CD8-positive, alpha-beta memory T cell (primary cell): ENCODE measurements at places on chromosomes 4 and X.

DNA sequence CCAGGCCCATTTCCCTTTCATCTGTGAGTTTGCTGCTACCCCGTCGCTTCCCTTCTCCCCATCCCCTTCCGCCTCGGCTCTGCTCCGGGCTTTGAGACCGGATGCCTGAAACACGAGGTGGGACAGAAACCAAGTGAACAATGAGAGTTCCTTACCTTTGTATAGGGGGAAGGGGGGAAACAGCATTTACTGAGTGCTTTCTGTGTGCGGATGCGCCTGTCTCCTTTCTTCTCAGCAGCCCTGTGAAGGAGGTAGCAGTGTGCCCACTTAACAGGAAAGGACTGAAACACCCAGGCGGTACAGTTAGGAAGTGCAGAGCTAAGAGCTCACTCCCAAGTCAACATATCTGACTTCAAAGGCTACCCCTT lies 43.2 kb upstream of the TMSB15B start:
- peaks cover 10% of the 10 kb centered on the region for H3K4me1 ChIP-seq
- H3K36me3 ChIP-seq, result no peaks in the 10 kb centered on the region
- no peaks in the 10 kb centered on the region for H3K27me3 ChIP-seq
- DNase-seq, result peak; percentile 49

GRCh38 chrX:86436116-86436515 lies 287.9 kb downstream of the DACH2 start:
- no peak for DNase-seq
- no peak overlapping the region for H3K27ac ChIP-seq
- H3K4me3 ChIP-seq, result no peak overlapping the region
- no peaks in the 10 kb centered on the region for H3K4me1 ChIP-seq

GRCh38 chrX:69372435-69372834 lies 131.7 kb upstream of the NALF2 start:
- H3K27me3 ChIP-seq, result no peaks in the 10 kb centered on the region
- no peak overlapping the region for H3K27ac ChIP-seq
- H3K4me3 ChIP-seq, result no peak overlapping the region
- DNase-seq, result no peak
- H3K4me1 ChIP-seq, result no peaks in the 10 kb centered on the region

DNA sequence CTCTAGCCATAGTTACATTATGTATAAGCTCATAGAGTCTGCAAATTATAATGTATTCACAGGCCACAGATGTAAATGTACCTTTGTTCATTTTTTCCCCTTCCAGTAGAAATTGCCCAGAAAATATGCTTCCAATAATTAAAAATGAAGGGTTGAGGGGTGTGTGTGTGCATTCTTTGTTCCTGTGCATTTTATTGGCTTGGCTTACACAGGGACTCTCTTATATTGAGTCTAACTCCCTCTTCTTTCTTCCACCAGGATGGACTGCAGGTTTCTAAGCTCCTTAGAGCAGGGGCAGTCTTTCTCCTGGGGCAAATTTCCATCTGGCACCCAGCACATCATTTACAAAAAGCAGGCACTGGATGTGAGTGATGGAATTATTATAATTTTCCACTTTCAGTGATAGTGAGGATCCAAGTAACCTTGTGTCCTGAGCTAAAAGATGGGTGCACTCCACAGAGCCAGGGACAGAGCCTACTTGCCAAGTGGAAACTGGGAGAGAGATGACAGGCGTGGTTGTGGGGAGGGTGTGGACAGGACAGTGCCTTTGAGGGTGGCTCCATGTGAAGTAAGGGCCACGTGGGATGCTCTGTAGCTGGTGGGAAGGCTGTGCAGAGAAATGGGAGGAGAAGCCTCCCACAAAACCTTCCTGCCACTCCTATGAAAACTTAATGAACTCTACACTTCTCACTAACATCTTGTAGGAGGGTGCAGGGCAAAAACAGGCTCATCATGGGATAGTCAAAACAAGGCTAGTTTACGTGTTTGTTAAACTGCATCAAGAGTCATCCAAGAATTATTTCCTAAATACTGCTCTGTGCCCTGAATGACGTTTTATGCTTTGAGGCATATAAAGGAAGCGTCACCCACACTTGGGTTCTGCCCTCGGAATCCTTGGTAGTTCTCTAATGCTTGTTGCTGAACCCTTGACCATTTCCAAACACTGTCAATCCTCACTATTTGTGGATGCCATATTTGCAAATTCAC lies 16.0 kb downstream of the IGFBP7 start:
- H3K27ac ChIP-seq, result no peak overlapping the region
- no peaks in the 10 kb centered on the region for H3K27me3 ChIP-seq
- no peaks in the 10 kb centered on the region for H3K4me1 ChIP-seq
- no peak overlapping the region for H3K4me3 ChIP-seq

DNA sequence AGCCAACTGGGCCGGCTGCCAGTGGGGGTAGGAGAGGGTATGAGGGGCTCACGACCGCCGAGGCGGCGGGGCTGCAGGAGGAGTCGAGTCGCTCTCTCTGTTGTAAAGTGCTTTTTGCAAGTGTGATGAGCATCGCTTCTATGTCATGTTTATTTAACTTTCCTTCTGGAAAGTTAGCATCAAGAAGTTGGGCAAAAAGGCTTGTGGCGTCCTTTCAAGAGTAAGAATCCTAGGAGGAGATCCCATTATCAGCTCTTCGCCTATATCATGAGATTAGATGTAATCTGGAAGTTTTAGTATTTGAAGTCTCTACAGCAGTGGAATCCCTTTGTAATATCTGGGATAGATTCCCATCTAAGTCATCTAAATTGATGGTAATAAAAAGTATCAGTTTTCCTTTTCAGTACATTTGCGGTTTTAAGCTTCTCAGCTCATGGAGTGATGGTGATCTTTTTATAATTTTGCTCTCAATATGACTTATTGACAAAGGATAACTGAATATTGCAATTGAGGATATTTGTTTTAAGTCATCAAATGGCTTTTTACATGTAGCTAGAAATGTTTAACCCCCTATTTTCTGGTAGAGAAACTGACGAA lies 1.7 kb downstream of the GALNT7 start:
- H3K4me1 ChIP-seq, result peaks cover 30% of the 10 kb centered on the region
- H3K27me3 ChIP-seq, result no peaks in the 10 kb centered on the region
- DNase-seq, result no peak
- peak overlapping the region; percentile 54 for H3K4me3 ChIP-seq

DNA sequence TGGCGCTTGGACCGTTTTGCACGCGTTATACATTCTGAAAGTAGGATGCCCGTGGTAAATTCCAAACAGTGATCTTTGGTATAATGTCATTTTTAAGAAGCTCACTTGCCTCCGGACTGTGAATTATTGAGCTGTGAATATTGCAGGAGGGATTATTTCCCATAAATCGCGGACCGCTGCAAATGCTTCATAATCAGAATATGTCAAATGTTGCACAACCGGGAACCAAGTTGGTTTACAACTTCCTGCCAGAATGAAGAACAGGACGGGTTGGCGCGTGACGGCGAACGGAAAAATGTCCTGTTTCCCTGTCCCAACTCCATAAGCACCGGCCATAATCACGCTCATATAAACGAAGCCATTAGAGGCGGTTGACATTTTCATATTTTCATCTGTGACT lies 67.6 kb downstream of the SHOX start:
- H3K27ac ChIP-seq, result no peak overlapping the region
- no peaks in the 10 kb centered on the region for H3K27me3 ChIP-seq
- no peak overlapping the region for H3K4me3 ChIP-seq
- H3K36me3 ChIP-seq, result no peaks in the 10 kb centered on the region
- DNase-seq, result no peak

DNA sequence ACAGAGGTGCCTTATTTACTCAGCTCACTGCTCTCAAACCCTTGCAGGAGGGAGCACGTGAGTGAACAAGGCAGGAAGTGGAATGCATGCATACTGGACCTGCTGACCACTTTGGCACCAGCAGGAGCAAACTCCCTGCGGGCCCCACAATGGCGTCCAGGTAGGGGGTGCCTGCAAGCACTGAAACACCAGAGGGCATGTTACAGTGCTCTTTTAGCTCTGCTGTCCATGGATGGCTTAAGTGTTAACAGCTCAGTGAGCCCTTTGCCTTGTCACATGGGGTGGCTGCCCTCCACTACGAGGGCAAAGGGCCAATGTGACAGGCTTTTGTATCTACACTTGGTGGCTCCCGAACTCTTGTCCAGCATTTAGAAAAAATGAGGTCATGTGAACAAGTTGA lies 199.5 kb upstream of the UGT8 start:
- H3K4me1 ChIP-seq, result no peaks in the 10 kb centered on the region
- no peak overlapping the region for H3K27ac ChIP-seq
- H3K36me3 ChIP-seq, result no peaks in the 10 kb centered on the region
- no peaks in the 10 kb centered on the region for H3K27me3 ChIP-seq

DNA sequence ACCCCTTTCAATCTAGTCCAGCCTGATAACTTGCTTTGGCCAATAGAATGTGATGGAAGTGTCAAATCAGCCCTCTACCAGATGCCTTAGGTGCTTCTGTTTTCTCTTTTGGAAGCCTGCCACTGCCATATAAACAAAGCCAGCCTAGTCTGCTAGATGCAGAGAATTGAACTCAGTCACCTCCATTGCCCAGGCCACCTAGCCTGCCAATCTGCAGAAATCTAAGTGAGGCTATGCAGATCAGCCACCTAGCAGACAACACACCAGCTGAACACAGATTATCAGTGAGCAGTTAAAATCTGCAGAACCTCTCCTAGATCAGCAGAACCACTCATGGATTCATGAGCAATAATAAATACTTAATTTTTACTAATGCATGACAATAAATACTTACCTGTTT lies 1108.2 kb downstream of the PCDH18 start:
- no peaks in the 10 kb centered on the region for H3K36me3 ChIP-seq
- H3K27ac ChIP-seq, result no peak overlapping the region
- DNase-seq, result no peak
- H3K4me1 ChIP-seq, result no peaks in the 10 kb centered on the region
- H3K27me3 ChIP-seq, result no peaks in the 10 kb centered on the region
- no peak overlapping the region for H3K4me3 ChIP-seq

GRCh38 chr4:25792876-25793275 lies 69.9 kb downstream of the SEL1L3 start:
- no peak overlapping the region for H3K4me3 ChIP-seq
- no peak overlapping the region for H3K27ac ChIP-seq
- H3K4me1 ChIP-seq, result no peaks in the 10 kb centered on the region
- no peak for DNase-seq
- no peaks in the 10 kb centered on the region for H3K27me3 ChIP-seq

- H3K36me3 ChIP-seq, result no peaks in the 10 kb centered on the region
- H3K4me3 ChIP-seq, result no peak overlapping the region
Observed at GRCh38 chrX:111445485-111445884, 33.5 kb upstream of the DCX start.

- no peak for DNase-seq
- H3K36me3 ChIP-seq, result no peaks in the 10 kb centered on the region
- no peaks in the 10 kb centered on the region for H3K4me1 ChIP-seq
- H3K27ac ChIP-seq, result no peak overlapping the region
- no peaks in the 10 kb centered on the region for H3K27me3 ChIP-seq
- no peak overlapping the region for H3K4me3 ChIP-seq
Observed at GRCh38 chrX:115147220-115147619, 42.0 kb upstream of the RBMXL3 start.

DNA sequence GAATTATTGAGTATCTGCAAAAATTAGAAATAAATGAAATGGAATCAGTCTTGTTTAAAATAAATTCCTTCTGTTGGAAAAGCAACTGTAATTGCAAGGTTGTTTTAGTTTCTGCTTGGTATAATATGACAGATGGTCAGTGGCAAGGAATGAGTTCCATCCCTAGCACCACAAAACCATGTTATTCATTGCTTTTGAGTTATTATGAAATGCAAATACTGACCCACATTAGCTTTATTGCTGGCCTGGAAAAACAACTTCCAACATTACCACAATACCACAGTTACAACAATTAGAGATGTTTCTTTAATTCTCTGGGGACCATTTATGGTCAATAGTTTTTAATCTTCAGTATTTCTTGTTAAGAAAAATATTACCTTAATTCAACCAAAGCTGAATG lies 194.4 kb downstream of the TMA16 start:
- no peak overlapping the region for H3K4me3 ChIP-seq
- H3K27me3 ChIP-seq, result no peaks in the 10 kb centered on the region
- DNase-seq, result no peak
- no peak overlapping the region for H3K27ac ChIP-seq

DNA sequence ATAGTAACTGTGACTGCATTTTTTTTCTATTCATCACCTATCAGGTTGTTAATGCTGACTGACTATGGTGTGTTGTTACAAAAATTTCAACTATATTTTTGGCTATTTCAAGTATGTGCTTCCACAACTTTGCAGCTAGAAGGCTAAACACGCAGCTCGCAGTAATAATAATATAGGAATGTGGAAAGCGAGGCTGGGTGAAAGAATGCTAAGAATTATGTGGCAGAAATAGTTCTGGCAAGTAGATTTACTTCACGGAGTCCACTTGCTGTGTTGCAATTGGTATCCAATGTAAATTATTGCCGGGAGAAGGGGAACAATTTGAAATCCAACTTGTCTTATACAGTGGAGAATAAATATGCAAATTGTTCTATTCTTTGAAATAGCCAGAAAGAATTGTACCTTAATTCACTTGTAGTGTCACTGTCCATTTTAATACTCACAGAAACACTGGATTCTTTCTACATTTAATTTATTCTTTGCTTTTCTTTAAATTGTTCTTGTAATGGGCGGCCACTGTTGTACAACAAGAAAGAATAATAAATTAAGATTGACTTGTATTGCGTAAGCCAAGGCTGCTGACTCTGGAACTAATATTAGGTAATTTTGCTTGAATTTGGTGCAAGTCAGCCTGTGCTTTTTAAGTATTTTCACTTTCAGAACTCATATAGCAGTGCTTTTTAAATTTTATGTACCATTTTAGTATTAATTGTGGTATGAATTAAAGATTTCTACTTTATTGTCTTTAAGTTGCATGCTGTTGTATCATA lies 154.9 kb downstream of the FRMPD4 start:
- no peak overlapping the region for H3K27ac ChIP-seq
- H3K36me3 ChIP-seq, result no peaks in the 10 kb centered on the region
- H3K4me3 ChIP-seq, result no peak overlapping the region
- no peaks in the 10 kb centered on the region for H3K27me3 ChIP-seq

GRCh38 chrX:32530802-32531403 lies 680.4 kb downstream of the DMD start:
- H3K36me3 ChIP-seq, result no peaks in the 10 kb centered on the region
- H3K4me1 ChIP-seq, result no peaks in the 10 kb centered on the region
- no peak overlapping the region for H3K4me3 ChIP-seq
- H3K27ac ChIP-seq, result no peak overlapping the region
- DNase-seq, result no peak

DNA sequence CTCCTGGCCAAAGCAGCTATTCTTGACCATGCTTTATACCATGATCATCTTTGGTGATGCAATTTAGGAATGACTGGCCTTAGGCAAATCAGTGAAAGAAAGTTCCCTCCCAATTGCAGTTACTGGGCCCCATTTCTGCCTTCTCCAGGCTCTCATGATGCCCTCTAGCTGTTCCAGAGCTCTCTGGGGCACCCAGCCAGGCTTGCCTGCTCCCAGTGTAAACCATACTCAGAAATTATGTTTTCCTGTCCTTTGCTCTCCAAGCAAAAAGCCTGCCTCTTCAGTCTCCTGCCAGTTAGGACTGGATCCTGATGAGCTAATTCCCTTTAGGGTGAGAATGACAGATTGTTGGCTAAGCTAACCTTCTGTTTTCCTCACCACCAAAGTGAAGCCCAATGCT lies 85.3 kb upstream of the RBPJ start:
- no peaks in the 10 kb centered on the region for H3K27me3 ChIP-seq
- no peak overlapping the region for H3K27ac ChIP-seq
- no peaks in the 10 kb centered on the region for H3K36me3 ChIP-seq
- no peak for DNase-seq
- H3K4me3 ChIP-seq, result no peak overlapping the region
